ENCODE measurements at places on chromosomes 6 and 20.

DNA sequence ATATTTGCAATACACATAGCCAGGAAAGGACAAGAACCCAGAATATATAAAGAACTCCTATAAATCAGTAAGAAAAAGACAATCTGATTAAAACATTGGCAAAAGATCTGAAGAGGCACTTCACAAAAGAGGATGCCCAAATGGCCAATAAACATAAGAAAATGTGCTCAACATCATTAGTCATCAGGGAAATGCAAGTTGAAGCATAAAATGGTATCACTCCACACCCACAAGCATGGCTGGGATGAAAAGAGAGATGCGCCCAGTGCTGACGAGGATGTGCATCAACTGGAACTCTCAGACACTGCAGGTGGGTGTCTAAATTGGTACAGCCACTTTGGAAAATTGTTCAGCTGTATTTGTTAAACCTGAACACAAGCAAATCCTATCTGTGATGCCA, 42.4 kb upstream of the MLN start:
- DNase-seq, result no peak

GRCh38 chr6:85429346-85429745, 20.5 kb upstream of the NT5E start:
- no peak for DNase-seq

DNA sequence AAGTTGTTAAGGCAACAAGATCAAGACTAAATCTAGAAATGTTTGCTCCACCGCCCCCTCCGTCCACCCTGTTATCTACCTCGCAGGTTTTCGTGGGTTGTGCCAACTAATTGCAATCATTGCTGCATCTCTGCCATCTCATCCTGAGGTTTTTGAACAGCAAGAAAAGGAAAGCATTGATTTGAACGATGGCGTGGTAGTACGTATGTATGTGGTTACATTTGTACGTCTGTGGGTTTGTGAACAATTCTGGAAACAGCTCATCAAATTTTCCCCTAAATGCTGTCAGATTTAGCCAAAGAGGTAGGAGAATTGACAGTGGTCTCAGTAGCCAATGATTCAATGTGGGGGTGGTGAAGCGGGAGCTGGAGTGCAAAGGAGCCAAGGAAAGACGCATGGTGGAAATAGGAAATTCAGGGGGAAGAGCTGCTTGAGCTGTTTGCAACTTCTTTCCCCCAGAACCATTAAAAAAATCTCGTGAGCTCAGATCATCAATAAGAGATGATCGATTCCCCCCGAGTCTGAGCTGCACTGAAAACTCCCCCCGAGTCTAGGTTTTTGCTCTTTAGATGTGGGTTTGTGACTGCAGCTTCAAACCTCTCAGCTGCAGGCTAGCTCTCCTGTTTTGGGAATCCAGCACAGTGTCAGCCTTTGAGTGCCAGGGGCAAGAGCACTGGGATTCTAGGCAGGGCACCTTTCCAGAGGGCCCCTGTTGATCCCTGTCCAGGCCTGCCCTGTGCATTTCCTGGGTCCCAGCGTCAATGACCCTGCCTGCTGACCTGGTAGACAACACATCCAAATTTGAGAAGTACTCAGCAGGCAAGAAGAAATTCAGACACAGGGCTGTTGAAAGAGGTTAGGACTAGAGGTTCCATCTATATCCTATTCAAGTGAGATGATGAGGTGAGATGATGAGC, 72.6 kb upstream of the LY86 start:
- DNase-seq, result peak; percentile 56

DNA sequence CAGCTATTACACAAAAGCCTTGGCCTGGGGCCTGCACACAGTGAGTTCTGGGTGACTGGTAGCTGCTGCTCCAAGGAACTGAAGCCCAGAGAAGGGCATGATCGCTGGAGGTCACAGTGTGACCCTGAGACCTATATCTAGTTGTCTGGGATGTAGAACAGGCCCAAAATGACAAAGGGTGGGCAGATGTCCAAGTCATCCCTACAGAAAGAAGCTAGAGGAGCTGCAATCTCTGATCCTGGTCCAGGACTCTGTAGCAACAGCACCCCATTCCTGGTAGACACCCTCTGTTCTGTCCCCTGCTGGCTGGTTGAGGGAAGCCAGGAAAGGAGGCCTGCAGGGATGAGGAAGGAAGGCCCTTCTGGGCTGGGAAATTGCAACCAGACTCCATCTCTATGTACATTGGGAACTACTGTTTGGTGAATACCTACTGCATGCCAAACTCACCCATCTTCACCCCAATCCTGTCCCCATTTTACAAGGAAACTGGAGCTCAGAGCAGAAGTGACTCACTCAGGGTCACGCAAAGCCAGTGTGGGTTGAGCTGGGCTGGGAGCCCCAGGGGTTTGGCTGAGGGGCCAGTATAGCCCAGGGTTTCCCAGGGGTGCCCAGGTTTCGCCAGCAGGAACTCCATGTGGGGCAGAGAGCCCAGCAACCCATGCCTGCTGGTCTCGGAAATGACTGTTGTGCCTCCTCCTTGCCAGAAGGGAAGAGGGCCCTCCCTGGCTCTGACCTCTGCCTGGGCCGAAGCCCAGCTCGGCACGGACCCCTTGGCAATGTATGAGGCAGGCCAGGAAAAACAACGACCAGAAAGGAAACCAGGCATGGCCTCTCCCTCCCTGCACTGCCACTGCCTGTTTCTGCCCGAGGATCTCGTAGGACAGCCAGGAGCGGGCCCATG, 44.9 kb upstream of the TLDC2 start:
- DNase-seq, result no peak

DNA sequence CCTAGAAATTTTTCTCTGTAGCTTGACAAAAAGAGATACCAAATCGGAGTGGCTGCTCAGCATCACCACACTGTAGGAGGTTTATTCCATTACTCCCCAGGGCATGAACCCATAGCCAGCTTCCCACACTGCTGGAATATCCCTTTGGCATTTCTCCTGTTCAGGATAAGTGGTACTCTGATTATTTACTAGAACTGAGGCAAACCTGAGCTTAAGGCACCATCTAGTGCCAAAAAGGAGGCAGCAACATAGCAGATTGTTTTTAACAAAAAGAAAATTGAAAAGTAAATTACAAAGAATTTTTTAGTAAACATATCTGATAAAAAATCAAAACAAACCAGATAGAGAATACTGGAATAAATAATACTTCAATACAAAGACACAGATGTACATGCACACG, 181.7 kb downstream of the WDR27 start:
- no peak for DNase-seq

GRCh38 chr6:115067690-115068447, 725.0 kb upstream of the HS3ST5 start:
- no peak for DNase-seq

- DNase-seq, result no peak
Observed at GRCh38 chr20:44389871-44390270, 34.4 kb downstream of the HNF4A start.

- no peak for DNase-seq
Observed at GRCh38 chr6:12875051-12875450, 158.5 kb downstream of the PHACTR1 start.

DNA sequence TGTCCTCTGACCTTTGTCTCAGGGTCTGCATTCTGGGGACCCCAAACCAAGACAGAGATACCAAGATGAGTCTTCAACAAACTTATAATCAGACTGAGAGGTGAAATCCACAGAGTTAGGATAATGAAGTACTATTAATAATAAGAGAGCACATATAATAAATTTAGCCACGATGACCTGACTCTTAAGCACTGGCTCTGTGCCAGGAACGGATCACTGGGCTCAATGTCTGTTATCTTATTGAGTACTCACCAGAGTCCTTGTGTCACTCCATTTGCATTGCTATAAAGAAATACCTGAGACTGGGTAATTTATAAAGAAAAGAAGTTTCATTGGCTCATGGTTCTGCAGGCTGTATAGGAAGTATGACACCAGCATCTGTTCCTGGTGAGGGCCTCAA, 18.9 kb upstream of the ITPR3 start:
- DNase-seq, result no peak

GRCh38 chr6:111711984-111712752, 106.5 kb upstream of the TRAF3IP2 start:
- no peak for DNase-seq

- no peak for DNase-seq
Observed at GRCh38 chr6:52591832-52592231, 15.0 kb upstream of the TRAM2 start.

- no peak for DNase-seq
Observed at GRCh38 chr6:139423971-139424667, 49.7 kb upstream of the CITED2 start.

GRCh38 chr6:137011406-137011805, 33.4 kb downstream of the IL20RA start:
- DNase-seq, result no peak

GRCh38 chr6:166497087-166497899, 89.2 kb downstream of the RAMACL start:
- no peak for DNase-seq

GRCh38 chr20:25051386-25052155, 6.4 kb downstream of the ACSS1 start:
- no peak for DNase-seq

DNA sequence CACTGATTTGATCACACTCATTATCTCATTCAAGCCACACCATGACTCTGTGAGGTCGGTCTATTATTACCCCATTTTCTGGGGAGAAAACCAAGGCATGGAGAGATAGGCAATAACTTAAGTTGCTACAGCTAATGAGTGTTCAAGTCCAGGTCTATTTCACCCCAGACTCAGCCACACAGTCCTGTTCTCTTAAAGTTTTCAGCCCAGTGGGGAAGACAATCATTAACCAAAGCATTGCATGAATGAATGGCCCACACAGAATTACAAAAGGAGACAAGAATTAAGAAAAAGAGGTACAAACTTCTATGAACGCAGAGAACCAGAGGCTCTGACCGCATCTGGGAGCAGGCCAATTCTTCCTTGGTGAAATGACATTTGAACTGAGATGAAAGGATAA, 7.1 kb downstream of the BPI start:
- no peak for DNase-seq

DNA sequence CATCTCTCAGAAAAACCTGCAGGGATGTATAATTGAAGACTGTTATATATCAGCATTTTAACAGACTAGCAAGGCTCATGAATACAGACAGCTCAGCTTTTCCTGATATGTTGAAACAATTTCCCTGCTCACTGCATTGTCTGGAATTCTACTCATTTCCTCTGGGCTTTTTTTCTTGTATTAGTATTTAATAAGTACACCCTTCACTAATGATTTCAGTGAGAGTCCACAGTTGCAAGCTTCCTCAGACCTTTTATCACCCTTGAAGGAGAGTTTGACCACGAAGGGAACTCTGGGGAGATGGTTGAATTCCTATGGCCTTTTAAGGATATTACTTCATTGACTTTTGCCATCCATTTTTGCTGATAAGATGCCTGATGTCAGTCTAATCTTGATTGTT, 248.7 kb downstream of the ADGB start:
- no peak for DNase-seq

DNA sequence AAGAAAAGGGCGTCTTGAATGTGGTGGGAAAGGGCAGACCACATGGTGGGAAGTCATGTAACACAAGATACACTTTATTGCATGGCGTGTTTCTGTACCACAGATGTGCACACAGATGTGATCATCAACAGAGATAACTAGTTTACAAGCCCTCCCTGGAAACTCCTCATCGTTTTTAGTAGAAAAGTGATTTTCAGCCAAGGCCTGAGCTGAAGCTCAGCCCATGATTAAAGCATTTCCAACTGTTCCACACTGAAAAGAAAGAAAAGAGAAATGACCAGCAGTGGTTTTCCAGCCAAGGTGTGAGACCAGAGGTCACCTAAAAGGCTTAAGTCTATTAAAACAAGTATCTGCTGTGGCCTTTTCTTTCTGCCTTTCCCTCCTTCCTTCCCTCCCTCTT, 463.9 kb upstream of the JAG1 start:
- DNase-seq, result no peak

- no peak for DNase-seq
Observed at GRCh38 chr6:18431581-18431980, 44.4 kb downstream of the RNF144B start.

DNA sequence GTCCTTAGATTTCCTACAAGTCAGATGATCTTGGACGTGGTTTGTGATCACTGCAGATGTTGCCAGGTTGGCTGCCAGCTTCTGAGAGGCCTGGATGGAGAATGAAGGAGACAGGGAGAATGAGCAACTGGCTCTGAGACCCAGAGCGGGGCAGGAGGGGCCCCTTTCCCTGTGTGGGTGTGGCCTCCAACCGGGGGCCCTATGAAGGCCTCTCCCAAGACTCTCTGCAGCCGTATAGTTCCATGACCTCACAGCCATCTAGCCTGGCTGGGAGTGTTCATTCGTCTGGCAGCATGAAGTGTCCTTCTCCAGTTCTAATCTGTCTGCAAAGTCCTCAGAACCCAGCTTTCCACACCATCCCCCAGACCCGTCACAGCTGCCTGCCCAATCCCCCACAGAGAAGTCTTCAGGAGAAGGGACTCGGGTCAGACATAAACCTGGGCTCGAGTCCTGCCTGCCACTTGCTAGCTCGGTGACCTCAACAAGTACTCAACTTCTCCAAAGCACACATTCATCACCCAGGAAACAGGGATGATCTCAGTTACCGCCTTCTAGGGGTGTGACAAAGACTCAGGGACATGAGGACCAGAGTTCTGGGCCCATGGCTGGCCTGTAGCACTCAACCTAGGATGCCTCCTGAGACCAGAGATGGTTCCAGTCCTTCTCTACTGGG, 122.6 kb downstream of the EDN3 start:
- DNase-seq, result no peak

DNA sequence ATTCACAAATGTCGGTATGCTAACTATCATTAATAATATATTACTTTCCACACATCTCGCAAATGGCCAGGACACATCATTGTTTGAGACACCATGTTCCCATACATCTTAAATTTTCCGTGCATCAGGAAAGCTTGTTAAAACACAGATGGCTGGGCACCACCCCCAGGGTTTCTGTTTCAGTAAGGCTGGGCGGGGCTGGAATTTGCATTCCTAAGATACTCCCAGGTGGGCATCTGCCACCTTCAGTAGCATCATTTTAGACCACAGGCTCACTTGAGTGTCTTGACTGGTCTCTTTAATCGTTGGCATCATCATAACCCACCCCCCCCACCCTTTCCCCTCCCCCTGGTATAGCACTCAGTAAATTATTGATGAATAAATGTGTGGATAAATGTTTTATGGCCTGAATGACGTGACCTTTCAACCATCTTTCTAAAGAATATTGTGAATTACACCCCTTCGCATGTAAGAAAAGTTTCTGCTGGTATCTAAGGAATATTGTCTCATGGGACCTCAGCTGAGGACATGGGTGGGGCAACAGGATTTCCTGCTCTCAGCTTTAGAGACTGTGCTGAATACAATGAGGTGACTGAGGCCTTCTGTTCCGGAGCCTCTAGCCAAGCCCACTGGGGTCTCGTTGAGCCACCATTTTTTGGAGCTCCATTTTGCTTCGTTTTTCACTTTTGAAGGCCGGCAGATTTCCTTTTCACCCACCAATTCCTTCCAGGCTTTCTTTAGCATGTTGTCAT, 124.1 kb upstream of the NEDD9 start:
- DNase-seq, result no peak

- DNase-seq, result no peak
Observed at GRCh38 chr6:117908246-117909068, 1.4 kb downstream of the SLC35F1 start.

DNA sequence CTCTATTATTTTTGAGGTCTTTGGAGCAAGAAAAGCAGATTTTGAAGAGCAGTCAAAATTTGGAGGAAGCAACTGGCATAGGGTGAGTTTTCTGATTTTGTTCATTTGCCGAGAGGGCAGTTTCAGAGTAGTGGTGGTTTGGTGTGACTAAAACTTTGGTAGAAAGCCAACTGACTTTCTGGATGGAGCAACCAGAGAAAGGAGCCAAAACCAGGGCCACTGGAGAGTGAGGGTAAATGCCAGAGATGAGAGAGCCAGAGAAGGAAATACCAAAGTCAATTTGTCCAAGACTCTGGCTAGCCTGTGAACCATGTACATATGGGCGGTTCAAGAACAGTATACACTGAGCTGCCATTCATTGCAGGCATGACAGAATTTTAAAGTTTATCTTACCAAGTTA, 40.5 kb upstream of the ZBTB24 start:
- DNase-seq, result no peak

Data from stimulated activated CD4-positive, alpha-beta T cell treated with anti-CD3 and anti-CD28 coated beads, TNF-alpha, amount 100 ng/mL, for 24 hours (primary cell).